ENCODE measurements at places on chromosomes 4 and X.

GRCh38 chr4:8267077-8267476, 2.5 kb upstream of the HTRA3 start:
- peak; percentile 30 for DNase-seq

DNA sequence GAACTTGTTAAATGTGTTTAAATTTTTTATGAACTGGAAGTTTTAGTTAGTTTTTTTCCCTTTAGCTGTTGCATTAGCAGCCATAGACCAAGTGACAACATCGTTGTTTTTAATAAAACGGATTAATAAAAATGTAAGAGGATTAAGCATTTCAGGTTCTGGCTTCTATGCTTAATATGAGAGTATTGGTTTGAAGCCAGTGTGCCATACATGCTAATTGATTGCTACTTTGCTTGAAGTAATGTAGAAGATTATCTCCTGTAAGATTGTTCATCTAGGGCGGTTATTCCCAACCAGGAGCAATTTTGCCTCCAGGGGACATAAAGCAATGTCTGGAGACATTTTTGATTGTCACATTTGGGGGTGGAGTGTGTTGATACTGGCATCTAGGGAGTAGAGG, 54.3 kb downstream of the TLL1 start:
- DNase-seq = no peak

GRCh38 chr4:157444014-157444413, 223.5 kb downstream of the GRIA2 start:
- DNase-seq = no peak

- no peak for DNase-seq
Observed at GRCh38 chr4:147851135-147851534, 119.2 kb downstream of the ARHGAP10 start.

DNA sequence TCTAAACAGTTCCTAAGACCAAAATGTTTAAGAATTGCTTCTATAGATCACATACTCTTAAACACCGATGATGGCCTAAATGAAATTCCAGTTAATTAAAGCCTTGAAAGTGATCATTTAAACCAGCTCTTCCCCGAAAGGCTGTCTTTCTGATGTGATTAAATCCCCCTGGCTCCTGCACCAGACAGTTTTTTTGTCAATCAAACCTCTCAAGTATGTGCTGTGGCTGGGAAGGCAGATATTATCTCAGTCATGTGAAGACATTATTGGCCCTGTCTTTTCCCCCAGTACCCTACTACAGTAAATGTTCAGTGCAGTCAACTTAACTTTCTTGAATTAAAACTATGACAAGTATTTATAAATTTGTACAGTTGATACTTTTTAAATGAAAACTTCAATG, 121.0 kb upstream of the MYOZ2 start:
- no peak for DNase-seq

GRCh38 chr4:173827707-173828106, 297.7 kb upstream of the HAND2 start:
- DNase-seq = no peak

GRCh38 chrX:103565197-103565596, 20.1 kb upstream of the TCEAL4 start:
- DNase-seq = no peak

GRCh38 chr4:151702256-151702655, 58.6 kb downstream of the GATB start:
- no peak for DNase-seq

DNA sequence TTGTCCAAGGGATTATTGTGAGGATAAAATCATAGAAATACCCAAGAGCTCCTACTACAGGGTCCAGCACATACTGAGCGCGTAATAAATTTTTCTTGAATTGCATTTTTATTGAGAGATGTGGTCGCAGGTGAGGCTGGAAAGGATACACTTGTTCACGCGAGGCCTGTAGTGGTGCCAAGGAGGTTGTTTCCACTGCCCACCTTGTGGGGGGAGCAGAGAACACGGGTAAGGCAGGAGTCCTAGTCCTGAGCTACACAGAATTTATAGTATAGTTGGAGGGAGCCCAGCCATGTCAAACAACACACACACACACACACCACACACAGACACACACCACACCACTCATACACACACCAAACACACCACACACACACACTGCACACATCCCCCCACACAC, 31.8 kb upstream of the CYP4V2 start:
- no peak for DNase-seq

- DNase-seq = no peak
Observed at GRCh38 chr4:141004823-141005222, 128.4 kb downstream of the RNF150 start.

DNA sequence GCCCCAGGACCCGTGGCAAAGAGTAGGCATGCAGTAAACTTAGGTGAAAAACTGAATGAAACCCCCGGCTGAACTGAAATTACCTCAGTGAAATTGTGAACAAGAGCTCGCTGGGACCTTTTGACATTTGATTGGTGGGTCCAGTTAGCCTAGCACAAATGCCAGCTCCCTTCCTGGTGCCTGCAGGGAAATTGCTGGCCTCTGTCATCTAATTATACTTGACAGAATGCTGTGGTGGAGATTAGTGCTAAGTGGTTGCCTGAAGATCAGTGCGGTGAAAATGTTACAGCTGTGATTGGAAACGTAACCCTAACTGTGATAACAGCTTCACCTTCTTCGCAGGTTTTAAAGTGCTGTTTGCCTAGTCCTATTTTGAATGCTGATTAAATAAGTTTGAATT, 43.0 kb downstream of the ADD1 start:
- DNase-seq = no peak

GRCh38 chrX:140505421-140506337, 810 bp upstream of the SOX3 start:
- no peak for DNase-seq

DNA sequence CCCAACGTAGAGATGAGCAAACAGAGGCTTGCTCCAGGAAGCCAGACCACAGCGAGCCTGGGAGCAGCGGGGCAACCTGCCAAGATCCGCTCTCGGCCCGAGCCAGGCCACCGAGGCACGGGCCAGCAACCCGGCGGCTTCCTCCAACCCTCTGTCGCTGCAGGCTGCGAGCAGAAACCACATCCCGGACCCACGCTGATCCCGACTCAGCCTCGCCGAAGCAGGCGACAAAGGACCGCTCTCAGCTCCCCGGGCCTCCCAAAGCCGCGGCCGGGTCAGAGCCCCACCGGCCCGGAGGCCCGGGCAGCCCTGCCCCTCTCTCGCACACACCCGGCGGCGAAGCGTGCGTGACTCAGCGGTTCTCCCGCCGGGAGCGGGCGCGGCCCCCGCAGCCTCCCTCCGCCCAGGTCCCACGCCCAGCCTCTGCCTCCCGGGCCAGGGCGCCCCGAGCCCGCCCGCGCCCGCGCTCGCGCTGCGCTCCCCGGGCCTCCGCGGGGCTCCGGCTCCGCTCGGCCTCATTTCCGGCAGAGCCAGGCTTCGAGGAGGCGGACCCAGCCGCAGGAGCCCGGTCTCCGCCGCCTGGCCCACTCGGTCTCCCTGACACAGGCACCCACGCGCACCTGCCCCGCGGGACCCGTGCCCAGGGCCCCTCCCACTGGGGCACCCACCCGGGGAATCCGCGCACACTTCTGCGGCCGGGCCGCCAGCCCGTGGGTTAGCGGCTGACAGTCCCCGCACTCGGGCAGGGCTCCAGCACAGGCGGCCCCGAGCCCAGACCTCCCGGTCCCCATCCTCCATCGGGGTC, 1.7 kb downstream of the PPP2R2C start:
- DNase-seq = no peak

DNA sequence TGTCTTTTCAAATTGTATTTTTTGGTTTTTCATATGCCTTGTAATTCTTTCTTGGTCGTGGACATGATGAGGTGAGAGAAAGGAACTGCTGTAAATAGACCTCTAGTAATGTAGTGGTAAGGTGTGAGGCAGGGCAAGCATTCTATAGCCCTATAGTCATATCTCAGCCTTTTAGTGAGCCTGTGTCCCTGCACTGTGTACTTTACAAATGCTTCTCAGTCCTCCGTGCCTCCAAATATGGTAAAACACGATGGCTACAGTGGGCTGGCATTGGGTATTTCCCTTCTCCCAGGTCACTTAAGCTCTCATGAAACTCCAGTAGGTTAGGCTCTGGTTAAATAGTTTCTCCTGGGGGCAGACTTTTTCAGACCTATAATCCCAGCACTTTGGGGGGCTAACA, 57.9 kb upstream of the PLS3 start:
- DNase-seq = no peak

- no peak for DNase-seq
Observed at GRCh38 chr4:76737771-76738085, 160.2 kb downstream of the SOWAHB start.

GRCh38 chrX:40262157-40263013, 164.6 kb upstream of the BCOR start:
- DNase-seq = no peak

DNA sequence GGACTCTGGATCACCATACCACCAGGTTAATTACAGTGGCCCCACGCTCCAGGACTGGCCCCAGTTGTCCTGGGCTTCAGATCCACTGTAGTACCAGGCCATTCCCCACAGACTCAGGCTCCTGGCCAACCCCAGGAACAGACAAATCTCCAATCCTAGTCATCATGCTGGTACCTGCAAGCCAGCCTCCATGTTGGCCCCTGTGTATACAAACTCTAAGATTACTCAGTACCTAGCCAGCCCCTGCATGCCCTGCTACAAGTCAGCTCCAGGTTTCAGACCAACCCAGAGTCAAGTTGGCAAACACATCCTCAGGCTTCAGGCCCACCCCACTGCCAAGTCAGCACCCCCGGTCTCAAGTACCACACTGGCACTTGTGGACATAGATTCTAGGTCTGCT, 85.9 kb downstream of the KLF8 start:
- no peak for DNase-seq

DNA sequence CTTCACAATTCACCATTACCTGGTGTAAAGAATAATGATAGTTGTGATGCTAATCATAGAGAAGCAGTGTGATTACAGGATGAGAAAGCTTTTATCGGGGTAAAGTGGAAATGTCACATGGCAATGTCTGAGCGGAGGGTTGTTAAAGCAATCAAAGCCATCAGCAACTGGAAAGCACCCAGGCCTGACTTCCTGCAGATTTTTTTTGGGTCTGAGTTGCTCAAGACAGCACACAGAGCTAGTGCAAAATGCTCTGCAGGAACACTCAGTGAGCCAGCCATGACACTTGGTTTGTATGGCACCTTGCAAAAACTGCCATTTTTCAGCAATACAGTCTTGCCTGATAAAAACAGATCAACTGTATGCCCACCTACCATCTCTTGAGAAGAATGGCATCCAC, 152.9 kb downstream of the COL4A6 start:
- DNase-seq = no peak

GRCh38 chrX:37332987-37333658, 16.0 kb upstream of the PRRG1 start:
- no peak for DNase-seq

DNA sequence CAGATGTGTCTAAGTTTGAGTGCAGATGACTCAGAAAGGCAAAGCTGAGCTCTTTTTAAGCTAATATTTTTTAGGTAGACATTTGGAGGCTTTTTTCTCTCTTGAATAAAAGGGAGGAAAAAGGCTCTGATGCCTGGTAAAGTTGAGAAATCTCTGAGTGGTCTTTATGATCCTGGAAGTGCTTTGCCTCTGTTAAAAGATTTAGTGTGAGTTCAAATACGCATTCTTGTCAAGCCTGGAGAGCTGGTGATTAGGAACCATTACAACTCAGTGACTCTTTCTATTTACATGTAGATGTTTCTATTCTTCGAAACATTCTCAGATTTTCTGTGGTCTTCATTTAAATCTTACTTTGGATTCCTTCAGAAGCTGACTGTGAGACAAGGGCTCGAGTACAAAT, 143.4 kb upstream of the MED14 start:
- no peak for DNase-seq

GRCh38 chr4:148962539-148963290, 520.5 kb upstream of the NR3C2 start:
- no peak for DNase-seq

DNA sequence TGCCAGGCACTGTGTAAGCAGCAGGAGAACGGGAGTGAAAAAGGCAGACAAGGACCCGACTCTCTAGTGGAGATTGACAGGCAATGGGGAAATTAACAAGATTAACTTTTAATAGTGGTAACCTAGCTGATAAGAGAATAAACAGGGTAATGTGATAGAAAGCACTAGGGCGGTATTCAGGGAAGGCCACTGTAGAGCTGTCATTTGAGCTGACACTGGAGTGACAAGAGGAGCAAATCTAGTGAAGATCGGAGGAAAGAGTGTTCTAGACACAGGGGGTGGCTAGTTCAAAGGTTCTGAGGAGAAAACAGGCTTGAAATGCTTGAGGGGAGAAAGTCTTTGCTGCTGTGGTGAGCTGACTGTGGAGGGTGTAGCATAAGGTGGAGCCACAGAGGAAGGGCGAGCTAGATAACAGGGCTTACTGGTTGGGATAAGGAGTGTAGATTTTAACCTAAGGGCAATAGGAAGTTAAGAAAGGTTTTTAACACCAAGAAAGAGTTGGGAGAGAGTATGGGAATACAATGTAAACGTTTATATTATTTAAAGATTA, 122.8 kb downstream of the SLC10A7 start:
- no peak for DNase-seq

- no peak for DNase-seq
Observed at GRCh38 chrX:100409610-100410590, at the start of gene PCDH19. TSS of gene PCDH19 (minus strand) at chrX:100410273. CDS start at chrX:100408597, 1,676 bp downstream.

DNA sequence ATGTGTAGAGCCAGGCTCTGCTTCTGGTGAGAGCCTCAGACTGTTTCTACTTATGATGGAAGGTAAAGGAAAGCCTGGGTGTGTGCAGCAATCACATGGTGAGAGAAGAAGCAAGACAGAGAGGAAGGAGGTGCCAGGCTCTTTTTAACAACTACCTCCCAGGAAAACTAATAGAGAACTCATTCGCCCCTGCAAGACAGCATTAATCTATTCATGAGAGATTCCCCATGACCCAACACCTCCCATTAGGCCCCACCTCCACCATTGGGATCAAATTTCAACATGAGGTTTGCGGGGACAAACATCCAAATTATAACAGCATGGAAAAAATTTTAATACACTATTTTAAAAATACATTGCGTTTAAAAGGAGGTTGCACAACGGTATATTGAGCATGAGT, 24.7 kb upstream of the GRIA3 start:
- no peak for DNase-seq

GRCh38 chr4:149604827-149605226, 210.8 kb downstream of the IQCM start:
- no peak for DNase-seq

- DNase-seq = no peak
Observed at GRCh38 chrX:13474164-13474516, 95.3 kb upstream of the EGFL6 start.

DNA sequence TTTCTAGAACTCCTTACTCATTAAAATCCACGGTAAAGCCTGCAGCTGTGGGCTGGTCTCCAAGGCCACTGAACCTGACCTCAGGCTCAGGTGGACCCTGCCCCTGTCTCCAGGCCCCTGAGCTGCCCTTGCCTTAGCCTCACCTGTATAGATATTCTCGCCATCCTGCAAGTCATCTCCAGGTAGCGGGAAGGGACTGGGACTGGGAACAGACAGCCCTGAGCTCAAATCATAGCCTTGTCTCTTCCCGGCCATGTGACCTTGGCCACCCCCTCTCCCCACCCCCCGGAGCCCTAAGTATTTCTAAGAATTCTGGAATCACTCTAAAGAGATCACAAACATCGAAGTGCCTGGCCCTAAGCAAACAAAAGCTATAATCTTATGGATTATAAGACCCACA, 17.7 kb downstream of the ABLIM2 start:
- no peak for DNase-seq

Data from GM18507 (cell line).